Hindlimb muscle (tissue), 1 donor: ENCODE measurements at places on chromosomes 12 and 14. TPM values are rescaled to one million over a fixed set of nuclear protein-coding genes. Genes with fewer than 3 reads are reported as not detected.

DNA sequence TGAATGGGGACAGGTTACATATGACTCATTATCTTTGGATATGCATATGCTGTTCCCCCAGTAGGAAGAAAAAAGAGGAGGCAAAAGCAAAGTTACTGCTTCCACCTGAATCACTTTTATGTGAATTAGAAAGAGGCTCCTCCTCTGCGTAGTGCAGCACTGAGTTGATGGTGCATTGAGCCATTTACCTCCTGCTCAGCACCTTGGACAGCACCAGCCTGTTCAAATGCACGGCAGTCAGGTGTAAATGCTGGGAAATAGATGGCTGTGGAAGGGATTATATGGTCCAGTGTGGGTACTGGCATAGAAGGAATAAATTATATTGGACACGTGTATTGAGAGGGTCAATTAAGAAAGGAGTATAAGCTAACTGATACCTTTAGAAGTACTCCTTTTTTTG is 541.9 kb upstream of the SEL1L start:
- DNase-seq: peak; percentile 16

DNA sequence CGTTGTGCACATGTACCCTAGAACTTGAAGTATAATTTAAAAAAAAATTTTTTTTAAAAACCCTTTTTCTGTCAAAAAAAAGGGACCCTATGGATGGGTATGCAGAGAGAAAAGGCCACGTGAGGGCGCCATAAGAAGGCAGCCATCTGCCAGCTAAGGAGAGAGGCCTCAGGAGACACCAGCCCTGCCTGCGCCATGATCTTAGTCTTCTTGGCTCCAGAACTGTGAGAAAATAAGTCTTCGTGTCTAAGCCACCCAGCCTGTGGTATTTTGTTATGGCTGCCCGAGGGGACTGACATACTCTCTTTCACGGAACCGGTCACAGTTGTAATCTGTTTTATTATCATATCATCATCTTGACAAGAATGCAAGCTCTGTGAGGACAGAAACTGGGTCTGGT is 174.8 kb downstream of the EFCAB11 start:
- DNase-seq: no peak

DNA sequence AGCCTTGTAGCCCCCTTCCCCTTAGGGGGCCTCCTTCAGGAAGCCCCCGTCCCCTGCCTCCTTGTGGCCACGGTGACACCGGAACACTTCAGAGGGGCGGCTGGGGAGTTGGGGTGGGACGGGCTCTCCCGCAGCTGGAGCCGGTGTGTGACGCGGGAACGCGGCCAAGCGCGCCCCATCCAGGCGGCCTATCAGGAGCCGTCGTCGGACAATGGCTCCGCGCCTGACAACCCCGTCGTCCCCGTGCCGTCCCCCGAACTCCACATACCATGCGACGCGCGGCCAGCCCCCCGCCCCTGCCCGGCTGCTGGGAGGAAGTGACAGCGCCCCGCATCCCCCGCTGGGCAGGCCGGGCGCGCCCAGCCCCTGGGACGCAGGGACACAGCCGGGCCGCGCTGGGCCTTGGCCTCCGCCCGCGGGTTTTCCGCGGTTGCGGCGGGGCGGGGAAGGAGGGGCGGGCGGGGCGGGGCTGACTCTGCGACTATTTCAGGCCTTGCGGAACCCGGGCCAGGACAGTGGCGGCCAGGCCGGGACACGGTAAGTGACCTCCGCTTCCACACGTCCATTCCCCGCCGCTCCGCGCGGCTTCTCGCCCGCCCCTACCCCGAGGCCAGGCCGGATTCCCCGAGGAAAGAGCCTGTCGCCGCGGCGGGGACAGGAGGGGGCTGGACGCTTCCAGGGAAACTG is at the start of gene TNFAIP2:
Gene TNFAIP2 (plus strand): TSS at position 515 of the 687 bp plus-strand sequence. CDS start 2,997 bp downstream, outside the sequence.
- peak; percentile 80 for DNase-seq

DNA sequence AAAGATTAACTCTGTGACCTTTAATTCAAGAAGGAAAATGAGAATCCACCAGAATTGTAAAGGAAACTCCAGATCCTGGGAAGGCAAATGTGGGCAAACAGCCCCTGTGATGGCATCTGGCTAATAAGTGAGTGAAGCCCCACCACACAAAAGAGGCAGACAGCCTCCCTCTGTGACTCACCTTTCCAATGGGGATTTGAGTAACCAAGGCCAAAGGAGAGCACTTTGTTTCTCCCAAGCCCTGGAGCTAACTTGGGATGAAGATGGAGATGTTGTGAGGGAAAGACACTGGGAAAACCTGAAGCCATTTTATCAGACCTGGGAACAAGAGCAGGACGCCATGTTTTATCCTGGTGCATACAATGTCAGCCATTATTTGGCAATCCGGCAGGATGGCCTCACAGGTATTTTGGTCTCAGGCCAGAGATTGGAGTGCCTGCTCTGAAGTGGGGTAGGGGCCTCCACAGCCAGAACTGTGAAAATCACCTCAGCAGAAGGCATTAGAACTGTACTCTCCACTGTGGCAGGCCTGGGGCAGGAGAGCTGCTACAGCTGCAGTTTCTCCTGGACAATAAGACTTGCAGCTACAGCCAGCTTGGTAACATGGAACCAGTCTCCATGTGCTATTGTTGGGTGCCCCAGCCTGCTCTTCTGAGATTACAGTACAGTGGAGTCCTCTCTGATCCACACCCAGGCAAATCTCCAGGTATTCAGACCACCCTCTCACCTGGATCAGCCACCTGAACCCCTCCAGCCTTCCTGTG is 96.6 kb upstream of the PCED1B start:
- DNase-seq: no peak

- no peak for DNase-seq
Observed at GRCh38 chr12:26266881-26267280, 71.5 kb downstream of the SSPN start.

DNA sequence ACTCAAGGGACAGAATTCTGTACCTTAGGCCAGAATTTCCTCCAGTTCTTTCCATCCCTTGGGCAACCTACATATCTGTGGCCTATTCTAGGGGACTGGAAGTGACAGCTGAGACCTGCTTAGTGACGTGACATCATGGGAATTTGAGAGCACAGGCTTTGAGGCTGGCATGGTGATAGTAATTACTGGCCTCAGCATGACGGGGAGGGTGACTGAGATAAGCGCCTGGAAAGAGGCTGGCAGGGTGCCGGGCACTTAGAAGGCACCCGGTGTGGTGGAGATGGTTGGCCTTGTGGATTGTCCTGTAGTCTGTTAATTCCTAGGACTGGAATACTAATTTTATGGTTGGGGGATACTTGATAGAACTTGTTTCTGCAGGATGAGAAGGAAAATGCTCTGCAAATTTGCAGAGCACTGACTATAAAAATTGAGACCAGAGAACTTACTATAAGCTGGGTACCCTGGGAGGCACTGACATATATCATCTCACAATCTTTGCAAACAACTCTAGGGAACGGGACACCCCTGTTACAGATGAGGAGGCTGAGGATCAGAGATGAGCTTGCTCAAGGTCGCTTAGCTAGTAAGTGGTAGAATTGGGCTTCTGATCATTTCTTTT is 42.2 kb upstream of the TBX3 start:
- DNase-seq: no peak

DNA sequence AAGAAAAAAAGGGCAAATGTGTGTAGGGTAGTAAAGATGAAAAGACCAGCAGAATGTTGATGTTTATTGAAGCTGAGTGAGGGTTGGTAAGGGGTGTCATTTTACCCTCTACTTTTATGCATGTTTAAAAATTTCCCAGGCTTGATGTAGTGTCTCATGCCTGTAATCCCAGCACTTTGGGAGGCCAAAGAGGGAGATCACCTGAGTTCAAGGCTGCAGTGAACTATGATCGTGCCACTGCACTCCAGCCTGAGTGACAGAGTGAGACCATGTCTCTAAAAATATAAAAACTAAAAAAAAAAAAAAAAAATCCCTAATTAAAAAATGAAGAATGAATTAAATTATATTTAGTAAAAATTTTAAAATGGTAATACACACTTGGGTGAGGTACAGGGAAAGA is 8.5 kb downstream of the SEL1L start:
- no peak for DNase-seq

DNA sequence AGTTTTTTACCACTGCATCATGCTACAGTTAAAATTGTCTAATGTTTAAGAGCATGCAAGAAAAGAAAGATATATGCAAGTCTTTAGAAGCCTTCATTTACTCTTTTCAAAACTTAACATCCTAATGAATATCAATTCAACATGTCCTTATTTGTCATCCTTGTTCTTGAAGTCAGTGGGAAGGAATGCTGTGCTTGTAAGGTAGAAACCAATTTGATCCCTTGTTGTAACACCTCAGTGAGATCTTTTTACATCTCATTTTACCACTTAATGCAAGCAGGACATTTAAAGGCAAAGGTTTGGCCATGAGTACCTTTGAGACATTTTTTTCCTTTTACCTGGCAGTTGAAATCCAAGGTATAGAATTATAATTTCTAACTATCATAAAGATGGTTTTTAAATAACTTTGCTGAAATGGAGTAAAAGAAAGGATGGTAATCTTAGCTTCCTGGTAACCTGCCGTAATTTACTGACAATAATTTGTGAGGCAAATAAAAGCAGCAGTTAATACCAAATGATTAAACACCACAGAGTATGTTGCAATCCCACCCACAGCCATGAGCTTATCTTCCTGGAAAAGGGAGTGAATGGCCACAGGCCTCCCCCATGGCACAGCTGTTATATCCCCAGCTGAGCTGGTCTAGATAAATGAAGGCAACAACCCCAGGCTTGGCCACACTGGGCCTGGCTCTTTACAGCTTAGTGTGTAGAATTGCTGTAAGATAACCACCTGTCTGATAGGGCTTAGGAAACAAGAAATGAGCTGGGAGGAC is 33.2 kb upstream of the STRN3 start:
- no peak for DNase-seq

- peak; percentile 39 for DNase-seq
Observed at GRCh38 chr12:62934799-62935674, at the start of gene PPM1H. Gene PPM1H (minus strand): TSS chr12:62935150. CDS start chr12:62934736, 414 bp downstream.

- no peak for DNase-seq
Observed at GRCh38 chr14:69183735-69184134, 7.6 kb upstream of the EXD2 start.

GRCh38 chr14:47539031-47539461 is 136.4 kb downstream of the MDGA2 start:
- DNase-seq: peak; percentile 24

DNA sequence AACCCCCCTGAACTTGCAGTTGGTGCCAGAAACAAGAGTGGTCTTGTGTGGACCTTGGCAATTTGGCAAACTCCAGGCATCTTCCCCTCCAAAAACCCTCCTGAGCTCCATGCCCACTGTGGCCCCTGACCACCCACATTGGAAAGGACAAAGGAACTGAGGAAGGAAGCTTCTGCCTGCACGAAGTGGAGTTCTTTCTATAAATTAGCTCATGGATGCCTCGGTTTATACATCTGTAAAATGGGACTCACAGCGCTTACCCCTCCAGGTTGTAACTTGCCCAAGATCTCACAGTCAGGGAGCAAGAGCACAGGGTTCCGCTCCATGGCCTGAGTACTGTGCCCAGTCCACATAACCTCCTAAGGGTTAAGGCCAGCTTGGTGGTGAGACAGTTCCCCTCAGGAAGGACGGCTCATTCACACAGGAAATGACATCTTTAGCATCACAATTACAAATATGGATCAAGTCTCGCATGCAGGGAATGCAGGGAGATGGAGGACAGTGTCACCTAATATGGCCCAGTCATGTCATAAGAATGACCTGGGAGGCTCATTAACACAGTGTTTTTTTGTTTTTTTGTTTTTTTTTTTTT is 66.6 kb downstream of the CLMN start:
- no peak for DNase-seq

DNA sequence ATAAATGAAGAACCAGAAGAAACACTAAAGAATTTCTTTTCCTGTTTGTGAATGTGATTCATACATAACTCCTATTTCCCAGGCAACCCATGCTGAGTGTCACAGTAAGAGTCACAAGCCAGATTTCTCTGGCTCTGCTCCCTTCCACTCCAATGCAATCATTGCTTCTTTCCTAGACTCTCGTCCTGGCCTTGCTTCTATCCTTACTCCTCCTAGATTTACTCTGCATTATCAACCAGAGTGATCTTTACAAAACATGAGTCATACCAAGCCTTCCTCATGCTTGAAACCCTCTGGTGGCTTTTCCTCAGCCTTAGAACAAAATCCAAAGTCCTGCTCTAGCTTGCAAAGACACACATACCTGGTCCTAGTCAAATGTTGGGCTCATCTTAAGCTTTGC is 13.3 kb downstream of the IL22 start:
- no peak for DNase-seq

GRCh38 chr14:32697704-32698103 is 241.0 kb upstream of the NPAS3 start:
- DNase-seq: no peak

DNA sequence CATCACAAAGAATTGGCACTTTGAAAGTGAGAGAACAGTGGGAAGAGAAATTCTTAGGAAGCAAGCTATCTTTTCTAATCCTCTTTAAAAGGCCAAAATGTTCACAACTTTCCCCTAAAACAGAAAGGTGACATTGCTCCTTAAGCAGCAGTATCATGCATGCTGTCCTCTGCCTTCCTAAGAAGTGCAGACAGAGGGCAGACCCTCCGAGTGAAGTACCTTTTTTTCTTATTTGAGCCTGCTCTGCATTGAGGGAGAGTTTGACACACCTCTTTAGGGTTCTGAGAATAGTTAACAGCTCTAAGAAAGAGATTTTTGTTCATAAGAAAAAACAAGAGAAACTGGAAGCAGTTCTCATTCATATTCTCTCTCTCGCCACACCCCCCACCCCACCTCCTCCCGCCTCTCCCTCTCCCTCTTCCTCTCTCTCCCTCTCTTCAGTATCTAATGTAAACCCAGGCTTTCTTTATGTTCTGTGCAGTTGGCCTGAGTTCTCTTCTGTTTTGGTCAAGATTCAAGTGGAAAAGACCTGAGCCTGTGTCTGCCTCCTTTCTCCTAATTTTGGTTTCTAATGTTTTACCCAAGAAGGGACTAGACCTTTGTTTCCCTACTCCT is 709.1 kb downstream of the DIO2 start:
- no peak for DNase-seq

GRCh38 chr12:6605421-6606330 is 1.5 kb downstream of the CHD4 start:
- DNase-seq: no peak

DNA sequence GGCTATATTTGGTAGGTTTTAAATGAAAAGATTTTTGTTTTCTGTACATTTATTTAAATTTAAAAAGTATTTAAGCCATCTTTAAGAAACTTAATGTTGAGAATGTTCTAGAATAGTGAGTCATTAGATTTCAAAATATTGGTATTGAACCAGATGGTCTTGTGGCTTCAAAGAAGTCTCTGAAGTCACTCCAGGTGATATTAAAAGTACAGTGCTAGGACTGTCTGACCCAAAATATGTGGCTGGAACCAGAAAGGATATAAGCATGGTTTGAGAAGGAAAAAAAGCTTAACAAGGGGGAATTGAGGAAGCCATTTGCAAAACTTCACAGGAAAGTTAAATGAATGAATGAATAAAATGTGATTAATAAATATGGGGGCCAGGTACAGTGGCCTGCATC is 28.7 kb upstream of the MDM2 start:
- no peak for DNase-seq

GRCh38 chr12:111368291-111368787 is 556 bp downstream of the PHETA1 start:
- DNase-seq: no peak

A2M gene
- 362 TPM for polyA plus RNA-seq

PLA2G1B gene
- polyA plus RNA-seq: not detected

SIVA1 gene
- 78.9 TPM for polyA plus RNA-seq

TAS2R7 gene
- polyA plus RNA-seq: not detected

EXD2 gene
- polyA plus RNA-seq: 16.2 TPM

KRT78 gene
- polyA plus RNA-seq: not detected

NUP107 gene
- polyA plus RNA-seq: 38.9 TPM

ZNF410 gene
- polyA plus RNA-seq: 28.2 TPM

PAPLN gene
- 2.4 TPM for polyA plus RNA-seq

AKAP5 gene
- 0.45 TPM for polyA plus RNA-seq

RND1 gene
- 0.37 TPM for polyA plus RNA-seq

PTCSC3 gene
- polyA plus RNA-seq: not detected

TTC9 gene
- polyA plus RNA-seq: 8.1 TPM

KCNJ8 gene
- 33.8 TPM for polyA plus RNA-seq
